Daoy (cell line): ENCODE measurements at places on chromosomes 6 and 20. TPM values are rescaled to one million over a fixed set of nuclear protein-coding genes. Genes with fewer than 3 reads are reported as not detected.

- DNase-seq: peak; percentile 55
Observed at GRCh38 chr6:106444777-106445507, 84.4 kb downstream of the CRYBG1 start.

- DNase-seq: no peak
Observed at GRCh38 chr20:10448270-10449156, 13.4 kb downstream of the SLX4IP start.

GRCh38 chr20:50470264-50470858, 39.8 kb upstream of the PTPN1 start:
- DNase-seq: no peak

DNA sequence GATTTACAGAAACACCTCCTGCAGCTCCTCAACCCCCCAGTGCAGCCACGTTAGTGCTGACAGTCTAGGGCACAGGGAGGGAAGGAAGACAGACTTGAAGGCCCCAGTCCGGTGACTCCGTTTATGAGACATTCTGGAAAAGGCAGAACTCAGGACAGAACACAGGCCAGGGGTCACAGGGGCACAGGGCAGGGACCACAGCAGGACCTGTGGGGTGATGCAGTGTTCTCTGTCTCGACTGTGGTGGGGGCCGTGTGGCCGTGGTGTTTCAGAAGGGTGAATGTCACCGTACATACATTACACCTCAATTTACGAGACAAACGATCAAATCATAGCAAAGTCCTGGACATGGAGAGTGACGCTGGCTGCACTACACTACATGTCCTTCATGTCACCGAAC, 11.3 kb downstream of the BHLHE23 start:
- no peak for DNase-seq

GRCh38 chr6:90233994-90234393, 62.6 kb downstream of the BACH2 start:
- no peak for DNase-seq

Gene ZSCAN23
- 3.4 and 8.4 TPM in 2 replicates for total RNA-seq

GRCh38 chr20:11529047-11529446, 388.6 kb upstream of the BTBD3 start:
- no peak for DNase-seq

GRCh38 chr6:45477278-45477677, 99.5 kb upstream of the SUPT3H start:
- DNase-seq: no peak

DNA sequence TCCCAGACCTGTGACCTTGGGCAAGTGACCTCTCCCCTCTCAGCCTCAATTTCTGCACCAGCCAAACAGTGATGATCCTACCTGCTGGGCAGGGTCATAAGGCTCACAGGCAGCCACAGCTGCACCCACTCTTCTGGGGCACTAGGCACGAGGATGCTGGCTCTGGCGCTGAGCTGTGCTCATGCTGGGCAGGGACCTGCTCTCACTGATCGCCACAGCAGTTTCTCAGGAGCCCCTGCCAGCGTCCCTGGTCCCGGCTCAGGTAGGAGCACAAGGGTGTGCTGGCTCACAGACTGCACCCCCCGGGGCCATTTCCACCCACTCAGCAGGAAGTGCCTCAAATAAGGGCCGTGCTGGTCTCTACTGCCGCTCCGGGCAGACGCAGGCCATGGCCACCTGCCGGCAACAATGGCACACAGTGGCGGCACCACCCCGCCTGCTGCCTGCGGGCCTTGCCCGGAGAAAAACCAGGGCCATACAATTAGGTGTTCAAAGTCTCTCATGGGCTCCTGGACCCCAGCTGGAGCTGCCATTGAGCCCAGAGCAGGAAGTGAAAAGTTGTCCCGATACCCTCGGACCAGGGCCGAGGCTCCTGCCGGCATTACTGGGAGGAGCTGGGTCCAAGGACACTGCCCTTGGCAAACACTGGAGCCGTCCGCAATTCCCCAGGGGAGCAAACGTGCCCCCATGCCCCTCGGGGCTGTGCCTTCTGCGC, 4.6 kb upstream of the CABLES2 start:
- no peak for DNase-seq

DNA sequence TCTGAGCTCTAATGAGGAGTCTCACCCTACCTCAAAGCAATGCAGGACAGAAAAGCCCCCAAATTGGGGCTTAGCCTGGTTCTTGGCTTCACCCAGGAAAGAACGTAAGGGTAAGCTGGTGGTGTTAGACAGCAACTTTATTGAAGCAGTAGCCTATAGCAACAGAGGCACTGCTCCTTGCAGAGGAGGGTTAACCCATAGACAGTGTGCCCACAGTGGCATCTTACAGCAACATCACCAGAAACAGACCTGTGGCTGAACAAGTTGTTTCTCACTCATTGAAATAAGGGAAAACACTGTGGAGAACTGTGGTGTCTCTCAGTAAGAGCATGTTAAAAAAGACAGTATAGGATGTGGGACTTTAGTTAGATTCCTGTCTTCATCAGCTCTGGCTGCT, 80.4 kb upstream of the SPTLC3 start:
- no peak for DNase-seq

Gene ELOVL4
- total RNA-seq: 2.5 and 4.2 TPM in 2 replicates

- no peak for DNase-seq
Observed at GRCh38 chr6:41470029-41470330, 76.2 kb upstream of the FOXP4 start.

Gene PNLDC1
- total RNA-seq: 0.06 TPM in 1 of 2 replicates, not detected in the other

Gene RIN2
- 10.6 and 18.4 TPM in 2 replicates for total RNA-seq

DNA sequence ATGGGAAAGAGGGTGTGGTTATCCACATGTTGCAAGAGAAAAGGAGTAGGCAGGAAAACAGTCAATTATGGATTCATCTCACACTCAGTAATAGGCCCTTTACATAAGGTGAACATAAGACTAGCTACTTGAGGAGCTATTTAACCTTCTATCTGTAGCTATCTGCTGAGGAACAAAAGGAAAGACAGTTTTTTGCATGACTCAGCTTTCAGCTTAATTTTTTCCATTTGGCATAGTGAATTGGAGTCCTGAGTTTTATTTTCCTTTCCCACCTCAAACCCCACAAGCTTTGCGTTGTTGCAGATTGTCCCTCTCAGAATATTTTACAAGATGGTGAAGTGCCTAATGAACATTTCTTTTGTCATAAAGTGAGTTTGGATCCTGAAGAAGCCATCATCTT, 32.4 kb downstream of the UBD start:
- no peak for DNase-seq

Gene GNAS-AS1
- total RNA-seq: 1.3 and 3.1 TPM in 2 replicates

GRCh38 chr6:53924277-53924676, 129.5 kb downstream of the LRRC1 start:
- DNase-seq: no peak

- DNase-seq: peak; percentile 52
Observed at GRCh38 chr6:89079511-89080234, 878 bp upstream of the PNRC1 start.

Gene RFX6
- total RNA-seq: not detected in 2 replicates

DNA sequence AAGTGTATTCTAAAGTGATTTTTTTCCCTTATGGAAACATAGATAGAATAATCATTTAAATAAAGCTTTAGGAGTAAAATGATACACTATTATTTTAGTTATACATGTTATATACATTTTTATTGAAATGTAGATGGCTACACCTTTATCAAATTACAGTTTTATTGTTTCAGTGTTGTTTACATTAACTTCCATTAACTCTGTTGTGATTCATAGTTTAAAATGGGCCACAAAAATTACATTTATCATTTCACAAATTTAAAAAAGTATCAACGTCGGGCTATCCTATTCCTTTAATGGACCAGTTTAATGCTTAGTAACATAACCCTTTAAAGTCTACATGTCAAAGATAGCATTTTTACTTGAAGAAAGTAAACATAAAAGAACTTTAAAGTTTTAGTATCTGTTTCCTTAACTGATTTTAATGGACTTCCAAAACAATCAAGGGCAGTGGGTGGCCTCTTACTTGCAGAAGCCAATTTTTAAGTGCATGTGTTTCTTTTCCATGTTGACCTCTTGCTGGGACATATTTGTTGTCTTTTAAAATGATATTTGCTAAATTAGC, 47.8 kb upstream of the FLRT3 start:
- DNase-seq: no peak

- peak; percentile 60 for DNase-seq
Observed at GRCh38 chr6:45658958-45659357, 281.2 kb upstream of the SUPT3H start.

Gene EIF2S2
- total RNA-seq: 127 and 165 TPM in 2 replicates

- no peak for DNase-seq
Observed at GRCh38 chr6:147322299-147323162, 118.3 kb downstream of the STXBP5 start.

DNA sequence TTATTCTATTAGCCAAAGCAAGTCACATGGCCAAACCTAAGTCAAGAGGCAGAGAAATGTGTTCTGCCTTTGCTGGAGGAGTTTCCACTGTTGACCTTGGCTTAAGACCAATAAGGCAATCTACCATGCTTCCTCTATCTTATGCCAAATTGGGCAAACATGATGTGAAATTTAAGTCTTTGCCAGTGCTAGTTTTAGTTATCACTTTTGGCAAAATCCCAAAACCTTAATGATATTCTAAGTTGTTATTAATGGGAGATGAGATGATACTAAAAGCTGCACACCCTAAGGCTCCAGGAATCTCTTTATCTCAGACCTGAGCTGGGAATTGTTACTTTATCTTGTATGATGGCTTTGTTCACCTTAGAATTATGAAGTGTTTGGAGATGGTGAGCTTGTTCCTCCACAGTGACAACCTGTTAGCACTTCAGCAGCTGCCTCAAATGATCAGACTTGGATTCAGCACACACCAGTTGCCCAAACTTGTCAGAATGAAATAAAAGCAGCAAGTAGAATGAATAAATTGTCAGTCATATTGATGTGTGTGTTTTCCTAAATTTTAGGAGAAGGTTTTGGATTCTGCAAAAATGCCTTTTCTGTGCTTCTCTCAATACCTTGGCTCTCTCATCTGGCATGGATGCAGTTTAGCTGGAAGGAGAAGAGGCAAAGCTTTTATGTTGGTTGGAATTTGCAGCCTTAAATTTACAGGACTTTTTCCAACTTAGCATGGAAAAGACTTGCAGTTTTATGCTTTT, 49.3 kb downstream of the RIN2 start:
- DNase-seq: peak; percentile 78

Gene DCDC2
- 0.24 and 0.51 TPM in 2 replicates for total RNA-seq

- DNase-seq: no peak
Observed at GRCh38 chr6:122648726-122649125, 38.5 kb downstream of the PKIB start.

- no peak for DNase-seq
Observed at GRCh38 chr6:140082867-140083297, 708.4 kb upstream of the CITED2 start.

Gene FAM83C
- not detected in 2 replicates for total RNA-seq

- peak; percentile 88 for DNase-seq
Observed at GRCh38 chr6:17589406-17590096, 10.6 kb upstream of the FAM8A1 start.

- peak; percentile 33 for DNase-seq
Observed at GRCh38 chr6:28867086-28867409, 56.7 kb downstream of the TRIM27 start.

Gene BMP5
- total RNA-seq: 0.06 and 1.4 TPM in 2 replicates

DNA sequence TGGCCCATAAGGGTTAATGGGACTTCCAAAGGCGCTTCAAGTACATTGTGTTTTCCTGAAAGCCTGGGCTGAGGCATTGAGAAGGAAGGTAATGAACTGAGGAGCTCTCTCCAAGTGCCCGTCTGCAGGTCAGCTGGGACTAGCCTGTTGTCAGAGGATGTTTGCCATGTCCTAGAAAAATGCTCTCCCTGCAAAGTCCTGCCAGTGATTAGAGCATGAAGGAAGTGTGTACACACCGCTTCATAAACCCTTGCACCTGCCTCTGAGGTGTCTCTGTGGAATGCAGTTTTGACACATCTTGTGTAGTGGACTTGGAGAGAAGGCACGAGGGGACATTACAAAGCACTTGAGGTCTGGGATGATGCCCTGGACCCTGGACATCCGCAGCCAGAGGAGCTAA, 506.7 kb downstream of the KIF16B start:
- DNase-seq: no peak

Gene KCNK16
- total RNA-seq: not detected in 2 replicates

GRCh38 chr6:149884215-149884614, 13.7 kb downstream of the RAET1E start:
- no peak for DNase-seq

Gene B3GAT2
- 0.29 TPM in 1 of 2 replicates, not detected in the other for total RNA-seq

GRCh38 chr6:142878407-142878806, 66.6 kb downstream of the HIVEP2 start:
- DNase-seq: no peak

DNA sequence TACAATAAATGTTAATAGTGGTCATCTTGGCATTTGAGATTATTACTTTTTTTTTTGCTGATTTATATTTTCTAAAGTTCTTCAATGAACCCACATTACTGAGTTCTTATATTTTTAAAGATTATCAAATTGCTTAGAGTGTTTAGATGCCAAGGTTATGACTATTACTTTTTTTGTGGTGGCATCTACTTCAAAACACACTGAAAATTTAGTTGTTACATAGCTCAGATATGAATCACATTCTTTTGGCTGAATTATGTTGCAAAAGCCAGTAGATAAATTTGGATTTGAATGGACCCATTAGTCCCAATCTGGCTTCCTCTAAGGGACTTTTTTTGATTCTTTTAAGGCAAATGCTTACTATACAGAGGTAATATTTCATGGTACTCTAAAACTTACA, 8.9 kb downstream of the UTRN start:
- peak; percentile 50 for DNase-seq

DNA sequence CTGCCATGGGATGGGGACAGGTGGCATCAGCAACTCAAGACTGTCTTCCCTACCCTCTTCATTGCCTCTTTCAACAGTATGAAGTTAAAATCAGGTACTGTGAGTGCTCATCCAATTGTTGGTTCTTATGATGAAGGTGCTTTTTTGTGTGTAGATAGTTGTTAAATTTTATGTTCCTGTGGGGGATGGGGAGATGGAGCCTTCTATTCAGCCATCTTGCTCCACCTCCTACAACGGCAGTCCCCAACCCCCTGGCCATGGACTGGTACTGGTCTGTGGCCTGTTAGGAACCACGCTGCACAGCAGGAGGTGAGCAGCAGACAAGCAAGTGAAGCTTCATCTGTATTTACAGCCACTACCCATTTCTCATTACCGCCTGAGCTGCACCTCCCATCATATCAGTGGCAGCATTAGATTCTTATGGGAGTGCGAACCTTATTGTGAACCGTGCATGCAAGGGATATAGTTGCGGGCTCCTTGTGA, 47.8 kb upstream of the TOP1 start:
- no peak for DNase-seq

GRCh38 chr6:161413355-161413771, 139.5 kb upstream of the AGPAT4 start:
- no peak for DNase-seq

DNA sequence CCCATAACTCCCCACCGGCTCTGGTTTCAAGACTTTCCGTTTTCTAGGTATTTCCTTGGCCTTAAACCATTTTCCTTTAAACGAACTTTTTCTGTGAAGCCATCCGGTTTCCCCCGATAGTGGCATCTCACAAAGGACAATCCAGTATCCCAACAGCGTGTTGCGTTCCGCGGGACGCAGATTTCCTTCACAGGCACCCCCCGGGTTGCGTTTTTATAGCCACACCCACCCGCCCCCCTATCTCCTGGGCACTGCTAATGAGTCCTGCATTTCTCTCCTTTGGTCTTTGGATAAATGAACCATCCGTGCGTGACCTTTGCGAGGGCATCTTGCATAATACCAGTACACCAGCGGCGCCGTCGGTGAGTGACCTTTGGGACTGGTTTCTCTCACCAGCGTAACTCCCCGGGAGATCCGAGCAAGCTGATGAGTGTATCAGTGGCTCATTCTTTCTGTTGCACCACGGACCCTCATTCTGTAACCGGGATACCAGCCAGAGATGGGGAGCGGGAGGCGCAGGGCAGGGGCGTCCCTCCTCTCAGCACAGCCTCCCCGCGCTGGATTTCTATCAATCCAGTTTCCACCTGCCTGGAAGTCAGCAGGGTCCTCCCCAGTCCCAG, 586 bp upstream of the NQO2 start:
- peak; percentile 89 for DNase-seq

- DNase-seq: no peak
Observed at GRCh38 chr20:41140226-41141133, 3.1 kb downstream of the PLCG1 start.
